ENCODE measurements at places on chromosomes 2 and 18.
A peak's percentile ranks its signal among the peaks of the same experiment; 100 is the strongest.

- peak; percentile 61 for DNase-seq
Measured at GRCh38 chr18:51068105-51068504, 38.1 kb downstream of the SMAD4 start.

- DNase-seq: peak; percentile 20
Measured at GRCh38 chr18:9380101-9380500, 45.5 kb downstream of the TWSG1 start.

DNA sequence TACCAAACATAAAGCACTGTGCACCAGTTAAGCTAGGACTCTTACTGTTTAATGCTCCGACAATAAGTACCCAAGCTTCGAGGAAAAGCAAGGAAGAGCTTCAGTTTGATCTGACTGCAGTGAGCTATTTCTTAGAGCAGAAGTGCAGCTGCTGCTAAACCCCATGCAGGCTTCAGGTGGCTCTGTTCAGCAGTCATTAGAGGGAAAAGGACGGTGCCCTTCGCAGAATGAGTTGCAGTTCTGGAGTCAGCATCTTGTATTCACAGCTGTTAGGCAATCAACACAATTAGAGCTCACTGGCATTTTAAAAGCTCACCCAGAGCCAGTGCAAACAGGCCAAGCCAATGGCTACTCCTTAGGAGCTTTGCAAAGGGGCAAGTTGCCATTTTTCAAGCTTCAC is 1.5 kb upstream of the CERKL start:
- no peak for DNase-seq

DNA sequence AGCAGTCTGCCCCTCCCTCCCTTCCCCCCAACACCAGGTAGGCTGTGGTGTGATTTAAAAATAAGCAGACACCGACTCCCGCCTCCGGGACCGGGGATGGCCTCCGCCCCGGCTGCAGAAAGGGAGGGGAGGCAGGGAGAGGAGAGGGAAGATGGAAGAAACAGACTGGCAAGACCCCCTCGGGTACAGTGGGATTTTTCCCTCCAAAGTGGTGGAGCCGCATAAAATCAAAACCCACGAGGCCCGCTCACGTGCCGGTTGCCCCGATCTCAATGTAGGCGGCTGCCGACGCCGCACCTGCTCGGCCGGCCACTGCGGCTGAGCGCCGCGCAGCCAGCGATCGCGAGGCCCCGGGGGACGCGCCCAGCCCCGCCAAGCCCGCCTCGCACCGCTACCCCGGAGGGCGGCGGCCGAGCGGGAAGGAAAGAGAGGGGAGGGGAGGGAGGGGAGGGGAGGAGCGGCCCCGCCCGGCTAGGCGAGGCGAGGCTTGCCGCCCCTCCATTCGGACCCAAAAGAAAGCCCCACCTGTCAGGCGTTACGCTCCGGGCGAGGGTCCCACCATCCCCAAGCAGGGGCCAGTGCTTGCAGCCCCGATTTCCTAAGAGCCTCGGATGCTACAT is 811 bp downstream of the ADD2 start:
- DNase-seq: no peak

DNA sequence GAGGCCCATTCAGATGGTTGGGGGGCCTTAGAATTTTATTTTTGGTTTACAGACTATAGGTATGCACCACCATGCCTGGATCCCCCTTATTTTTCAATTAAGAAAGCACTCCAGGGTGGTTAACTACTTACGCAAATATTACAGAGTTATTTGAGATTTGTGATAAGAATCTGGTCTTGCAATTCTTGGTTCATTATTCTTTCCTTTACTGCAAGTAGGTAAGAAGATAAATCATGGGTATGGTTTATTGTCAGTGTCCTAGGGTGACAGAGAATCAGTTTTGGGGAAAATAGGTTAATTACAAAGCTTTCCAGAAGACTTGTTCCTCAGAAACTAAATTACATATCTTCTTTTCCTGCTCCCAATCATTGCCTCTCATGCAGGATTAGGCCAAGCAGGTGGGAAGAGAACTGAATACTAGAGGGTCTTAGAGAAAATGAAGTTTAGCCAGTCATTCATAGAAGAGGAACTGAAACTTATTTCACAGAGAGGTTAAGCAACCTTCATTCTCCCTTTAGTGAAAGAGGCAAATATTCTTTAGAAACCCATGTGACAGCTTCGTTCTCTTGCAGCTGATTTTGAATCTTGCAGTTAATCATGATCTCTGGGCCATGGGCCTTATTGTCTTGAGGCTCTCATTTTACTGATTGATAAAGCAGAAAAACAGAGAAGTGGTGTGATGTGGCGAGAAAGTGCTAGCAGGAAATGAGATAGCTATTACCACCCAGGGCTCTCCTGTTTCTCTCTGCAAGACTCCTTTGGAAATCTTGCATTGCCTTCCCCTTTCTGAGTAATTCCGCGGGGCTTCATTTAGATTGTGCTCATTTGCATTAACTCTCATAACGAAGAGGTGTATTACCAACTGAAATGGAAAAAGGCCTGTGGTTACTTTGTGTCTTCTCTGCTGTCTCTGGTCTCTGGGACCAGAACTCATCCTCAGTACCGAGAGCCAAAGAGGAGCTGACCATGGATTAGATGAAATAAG is 44.8 kb upstream of the ARHGAP25 start:
- no peak for DNase-seq

DNA sequence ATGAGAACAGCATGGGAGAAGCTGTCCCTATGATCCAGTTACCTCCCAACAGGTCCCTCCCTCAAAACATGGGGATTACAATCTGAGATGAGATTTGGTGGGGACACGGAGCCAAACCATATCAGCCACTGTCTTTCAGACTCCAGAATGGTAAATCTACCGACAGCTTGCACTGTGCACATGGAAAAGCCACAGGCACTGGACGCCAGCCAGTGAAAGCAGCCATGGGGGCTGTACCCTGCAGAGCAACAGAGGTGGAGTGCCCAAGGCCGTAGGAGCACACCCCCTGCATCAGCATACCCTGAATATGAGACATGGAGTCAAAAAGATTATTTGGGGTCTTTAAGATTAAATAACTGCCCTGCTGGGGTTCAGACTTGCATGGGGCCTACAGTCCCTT is 218.4 kb downstream of the PDE1A start:
- no peak for DNase-seq

DNA sequence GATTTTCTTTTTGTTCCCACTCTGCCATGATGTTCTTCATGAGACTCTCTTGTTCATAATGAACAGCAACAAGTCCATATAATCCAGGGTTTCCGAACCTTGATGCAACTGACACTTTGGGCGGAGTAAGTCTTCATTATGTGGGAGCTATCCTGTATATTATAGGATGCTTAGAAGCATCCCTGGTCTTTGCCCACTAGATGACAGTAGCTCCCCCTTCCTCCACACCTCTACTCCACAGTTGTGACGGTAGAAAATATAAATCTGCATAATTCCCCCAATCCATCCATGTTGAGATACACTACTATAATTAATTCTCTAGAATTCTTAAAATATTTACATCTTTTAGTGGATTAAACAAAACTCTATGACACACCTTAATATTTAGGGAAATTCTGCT is 482.2 kb upstream of the CELF4 start:
- DNase-seq: no peak

DNA sequence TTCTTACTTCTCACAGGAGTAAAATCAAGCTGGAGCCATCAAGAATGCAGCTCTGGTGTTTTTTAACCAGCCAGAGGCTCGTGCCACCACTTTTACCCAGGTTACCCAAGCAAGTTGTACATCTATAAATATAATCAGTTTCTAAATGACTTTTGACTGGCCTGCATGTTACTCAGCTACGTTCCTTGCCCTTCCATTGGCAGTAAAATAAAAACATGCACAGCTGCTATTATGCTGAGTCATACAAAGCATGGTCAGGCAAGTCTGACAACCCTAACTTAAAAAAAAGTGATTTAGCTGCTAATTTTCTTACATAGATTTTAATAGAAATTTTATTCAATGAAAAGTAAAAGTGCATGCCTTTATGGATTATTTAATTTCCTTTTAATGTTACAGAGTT is 111.7 kb upstream of the CSRNP3 start:
- DNase-seq: peak; percentile 87

DNA sequence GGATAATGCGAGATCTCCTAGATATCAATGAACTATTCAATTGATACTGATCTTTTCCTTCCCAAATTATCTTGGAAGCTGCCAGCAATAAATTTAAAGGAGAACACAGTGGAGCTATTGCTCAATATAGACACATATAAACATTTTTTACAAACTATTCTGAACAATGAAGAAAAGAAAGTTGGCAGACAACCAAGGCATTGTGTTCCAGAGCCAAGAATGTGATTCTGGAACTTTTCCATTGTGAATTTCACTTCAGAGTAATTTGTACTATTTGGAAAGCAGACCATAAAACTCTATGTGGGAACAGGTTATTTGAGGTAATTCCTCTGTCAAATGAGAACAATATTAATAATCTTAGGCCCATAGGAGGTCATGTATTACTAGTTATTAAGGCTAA is 588.2 kb downstream of the IRS1 start:
- DNase-seq: peak; percentile 81

GRCh38 chr2:126864861-126865260 is 33.8 kb upstream of the TEX51 start:
- DNase-seq: no peak

GRCh38 chr18:45106331-45106774 is 425.7 kb downstream of the SETBP1 start:
- peak; percentile 81 for DNase-seq

DNA sequence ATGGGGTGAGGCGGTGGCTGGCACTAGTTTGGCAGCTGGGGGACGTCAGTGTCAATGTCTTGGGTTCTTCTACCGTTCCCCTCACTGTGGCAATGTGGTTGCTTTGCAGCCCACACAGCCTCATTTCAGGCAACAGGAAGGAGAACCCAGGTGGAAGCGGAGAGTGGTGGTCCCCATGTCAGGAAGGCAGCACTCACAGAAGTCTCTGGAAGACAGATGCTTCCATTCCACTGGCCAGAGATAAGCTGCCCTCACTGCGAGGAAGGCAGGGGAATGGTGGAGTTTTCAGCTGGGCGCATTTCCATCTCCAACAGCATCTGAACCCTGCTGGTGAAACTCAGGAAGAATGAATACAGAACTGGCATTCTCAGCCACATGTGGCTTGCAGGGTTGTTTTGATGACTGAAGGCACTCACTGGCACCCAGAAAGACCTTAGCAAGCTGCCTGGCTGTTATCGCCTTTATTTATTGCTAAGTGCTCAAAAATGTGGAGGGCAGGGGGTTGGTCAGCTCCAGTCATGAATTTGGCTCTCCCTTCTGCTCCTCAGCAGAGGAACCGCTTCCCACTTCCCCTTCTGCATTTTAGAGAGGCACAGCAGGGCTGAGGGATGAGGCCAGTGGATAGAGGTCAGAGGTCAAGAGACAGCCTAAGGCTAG is 19.4 kb downstream of the KCNIP3 start:
- peak; percentile 82 for DNase-seq

DNA sequence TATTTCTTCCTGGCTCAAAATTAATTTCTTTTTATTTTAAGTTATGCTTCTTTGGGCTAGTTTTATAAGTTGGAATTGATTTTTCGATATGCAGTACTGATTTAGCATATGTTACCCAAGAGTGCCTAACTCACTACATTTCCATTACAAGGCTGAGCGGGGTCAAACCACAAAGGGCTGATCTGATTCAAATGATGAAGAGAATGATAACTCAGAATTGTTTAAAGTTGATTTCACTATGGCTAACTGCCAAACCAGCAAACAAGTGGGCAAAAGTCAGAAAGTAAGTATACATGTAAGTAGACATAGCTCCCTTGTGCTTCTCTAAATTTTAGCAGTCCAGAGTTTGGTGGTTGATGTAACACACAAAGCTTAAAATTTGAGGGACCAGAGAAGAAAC is 35.6 kb downstream of the RAD51AP2 start:
- peak; percentile 67 for DNase-seq

GRCh38 chr18:32391126-32391525 is 79.6 kb downstream of the GAREM1 start:
- DNase-seq: no peak

DNA sequence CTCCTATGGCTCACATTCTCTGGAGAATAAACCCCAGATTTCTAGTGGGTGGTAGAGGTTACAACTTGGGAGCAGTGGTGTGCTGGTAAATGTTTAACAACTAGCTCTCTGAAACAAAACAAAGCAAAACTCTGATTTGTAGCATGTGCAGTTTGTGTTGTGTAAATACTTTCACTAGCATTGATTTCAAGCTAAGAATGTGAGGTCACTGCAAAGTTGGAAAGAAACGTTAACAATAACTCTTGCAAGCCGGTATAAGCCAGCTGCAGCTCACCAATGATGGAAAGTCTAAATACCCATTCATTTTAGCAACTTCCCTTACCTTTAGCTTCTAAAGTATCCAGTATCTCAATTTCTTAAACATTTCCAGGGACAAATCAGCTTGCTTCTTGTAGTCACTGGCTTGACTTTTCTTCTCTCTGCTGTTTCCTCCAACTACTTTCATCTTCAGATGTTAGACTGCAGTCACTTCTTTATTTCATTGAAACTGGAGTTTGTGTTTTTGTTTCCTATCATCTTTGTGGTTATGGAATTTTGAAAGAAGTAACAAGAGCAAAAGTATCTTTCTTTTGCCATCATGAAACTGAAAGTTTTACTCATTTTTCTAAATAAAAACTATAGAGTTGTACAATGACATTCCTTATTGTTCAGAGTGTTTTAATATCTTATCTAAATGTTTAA is 140.2 kb downstream of the PLCL1 start:
- peak; percentile 12 for DNase-seq

GRCh38 chr2:109164311-109164710 is 35.3 kb downstream of the SH3RF3 start:
- no peak for DNase-seq

- DNase-seq: no peak
Measured at GRCh38 chr2:181771356-181771755, 91.0 kb upstream of the NEUROD1 start.

GRCh38 chr2:240857039-240858008 is 11.3 kb upstream of the AGXT start:
- DNase-seq: no peak

- peak; percentile 97 for DNase-seq
Measured at GRCh38 chr2:205496772-205497171, 185.5 kb upstream of the NRP2 start.

DNA sequence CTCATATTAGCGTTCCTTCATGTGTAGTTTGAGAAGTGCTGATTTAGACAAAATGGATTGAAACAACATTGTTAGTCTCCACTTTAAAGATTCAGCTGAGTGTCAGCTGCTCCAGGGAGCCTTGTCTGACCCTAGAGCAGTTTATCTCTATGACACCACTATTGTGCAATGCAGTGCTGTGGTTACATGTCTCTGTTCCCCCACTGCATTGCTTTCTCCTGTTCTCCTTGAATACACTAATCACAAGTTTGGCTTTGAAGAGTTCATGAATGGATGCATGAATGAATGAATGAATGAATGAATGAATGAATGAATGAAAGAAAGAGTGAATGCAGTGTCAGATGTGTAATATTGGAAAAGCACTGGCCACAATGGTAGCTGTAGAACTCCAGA is 38.3 kb downstream of the GCG start:
- peak; percentile 81 for DNase-seq
